ENCODE measurements at places on chromosomes 16 and 17.

DNA sequence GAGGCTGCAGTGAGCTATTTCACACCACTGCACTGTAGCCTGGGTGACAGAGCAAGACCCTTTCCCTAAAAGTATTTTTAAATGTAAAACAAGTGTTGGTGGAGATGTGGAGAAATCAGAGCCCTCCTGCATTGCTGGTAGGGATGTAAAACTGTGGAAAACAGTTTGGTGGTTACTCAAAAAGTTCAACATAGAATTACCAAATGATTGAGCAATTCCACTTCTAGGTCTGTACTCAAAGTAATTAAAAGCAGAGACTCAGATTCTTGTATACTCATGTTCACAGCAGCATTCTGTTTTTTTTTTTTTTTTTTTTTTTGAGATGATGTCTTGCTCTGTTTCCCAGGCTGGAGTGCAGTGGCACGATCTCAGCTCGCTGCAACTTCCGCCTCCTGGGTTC, 141.8 kb downstream of the PITPNC1 start:
- H3K4me3 ChIP-seq, result no peak overlapping the region
- no peaks in the 10 kb centered on the region for H3K27me3 ChIP-seq
- H3K36me3 ChIP-seq, result no peaks in the 10 kb centered on the region
- no peak for DNase-seq
- no peaks in the 10 kb centered on the region for H3K4me1 ChIP-seq
- no peak overlapping the region for H3K27ac ChIP-seq

GRCh38 chr17:32731556-32732295, 145.2 kb downstream of the MYO1D start:
- DNase-seq, result no peak
- H3K36me3 ChIP-seq, result no peaks in the 10 kb centered on the region
- no peaks in the 10 kb centered on the region for H3K4me1 ChIP-seq
- no peak overlapping the region for H3K27ac ChIP-seq

GRCh38 chr17:76822184-76822778, 45.9 kb upstream of the MGAT5B start:
- H3K27me3 ChIP-seq, result no peaks in the 10 kb centered on the region
- H3K27ac ChIP-seq, result no peak overlapping the region
- DNase-seq, result no peak
- H3K4me1 ChIP-seq, result no peaks in the 10 kb centered on the region

GRCh38 chr17:37829592-37830123, 84.8 kb upstream of the HNF1B start:
- H3K27ac ChIP-seq, result no peak overlapping the region
- H3K4me1 ChIP-seq, result no peaks in the 10 kb centered on the region
- no peak overlapping the region for H3K4me3 ChIP-seq
- no peak for DNase-seq
- no peaks in the 10 kb centered on the region for H3K27me3 ChIP-seq

DNA sequence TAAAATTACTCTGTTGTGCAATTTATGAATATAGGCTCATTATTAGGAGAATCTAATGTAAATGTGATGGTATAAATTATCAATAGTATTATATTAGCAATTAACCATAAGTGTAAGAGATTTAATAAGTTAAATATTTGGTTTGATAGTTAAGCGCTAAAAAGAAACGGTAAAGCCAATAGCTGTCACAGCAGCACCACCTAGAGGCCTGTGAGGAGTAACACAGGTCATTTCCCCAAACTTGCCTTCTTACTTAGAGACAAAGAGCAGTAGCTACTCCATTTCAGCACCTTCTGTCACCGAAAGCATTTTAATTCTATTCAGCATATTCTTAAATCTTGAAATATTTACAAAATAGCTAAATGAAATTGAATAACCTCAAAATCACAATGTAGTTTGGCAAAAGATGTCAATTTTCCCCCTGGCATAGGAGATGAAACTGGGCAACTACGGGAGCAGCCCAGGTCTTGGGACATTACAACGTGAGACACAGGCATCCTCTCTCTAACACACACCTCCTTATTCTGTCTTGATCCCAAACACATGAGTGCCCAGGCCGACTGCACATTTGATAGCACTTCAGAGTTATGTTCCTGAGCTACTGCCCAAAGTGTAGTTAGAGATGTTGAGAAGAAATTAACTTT, 14.3 kb upstream of the DYNLRB2 start:
- H3K4me1 ChIP-seq, result no peaks in the 10 kb centered on the region
- H3K27me3 ChIP-seq, result no peaks in the 10 kb centered on the region
- H3K27ac ChIP-seq, result no peak overlapping the region
- no peak overlapping the region for H3K4me3 ChIP-seq
- peak; percentile 54 for DNase-seq

DNA sequence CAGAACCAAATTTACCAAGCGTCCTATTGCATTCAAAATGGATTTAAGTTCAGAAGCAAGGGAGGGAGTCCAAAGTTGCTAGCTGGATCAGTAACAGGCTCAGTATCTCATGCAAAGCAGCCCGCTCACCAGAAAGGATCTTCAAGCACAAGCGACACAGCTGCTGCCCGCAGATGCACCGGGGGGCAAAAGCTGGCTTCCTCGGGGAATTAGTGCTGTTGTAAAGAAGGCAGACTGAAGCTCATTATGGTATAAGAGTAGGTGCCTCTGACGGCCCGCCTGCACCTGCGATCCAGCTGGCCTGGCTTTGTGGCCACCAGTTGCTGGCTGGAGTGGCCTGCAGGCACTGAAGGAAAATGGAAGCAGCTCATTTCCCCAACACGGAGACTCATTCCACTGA, 128.4 kb upstream of the RCVRN start:
- H3K27me3 ChIP-seq, result no peaks in the 10 kb centered on the region
- H3K4me3 ChIP-seq, result no peak overlapping the region
- peak overlapping the region; percentile 17 for H3K27ac ChIP-seq
- H3K4me1 ChIP-seq, result no peaks in the 10 kb centered on the region

DNA sequence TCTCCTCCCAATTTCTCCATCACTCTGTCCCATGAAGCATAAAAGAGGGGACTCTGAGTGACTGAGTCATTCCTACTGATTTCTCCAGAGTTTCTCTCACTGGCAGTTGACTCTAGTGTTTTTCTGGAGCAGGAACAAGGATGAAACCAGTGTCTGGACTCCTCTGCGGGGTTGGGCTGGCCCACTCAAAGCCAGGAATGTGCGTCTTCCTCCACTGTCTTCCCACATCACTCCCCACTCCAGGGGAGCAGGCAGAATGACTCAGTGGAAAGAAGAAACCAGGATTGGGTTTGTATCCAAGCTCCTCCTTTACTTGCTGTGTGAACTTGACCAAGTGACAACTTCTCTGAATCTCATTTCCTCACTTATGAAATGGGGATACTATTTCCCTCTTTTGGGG, 497.5 kb upstream of the SALL1 start:
- H3K27ac ChIP-seq, result no peak overlapping the region
- H3K4me3 ChIP-seq, result no peak overlapping the region
- no peak for DNase-seq
- no peaks in the 10 kb centered on the region for H3K4me1 ChIP-seq

DNA sequence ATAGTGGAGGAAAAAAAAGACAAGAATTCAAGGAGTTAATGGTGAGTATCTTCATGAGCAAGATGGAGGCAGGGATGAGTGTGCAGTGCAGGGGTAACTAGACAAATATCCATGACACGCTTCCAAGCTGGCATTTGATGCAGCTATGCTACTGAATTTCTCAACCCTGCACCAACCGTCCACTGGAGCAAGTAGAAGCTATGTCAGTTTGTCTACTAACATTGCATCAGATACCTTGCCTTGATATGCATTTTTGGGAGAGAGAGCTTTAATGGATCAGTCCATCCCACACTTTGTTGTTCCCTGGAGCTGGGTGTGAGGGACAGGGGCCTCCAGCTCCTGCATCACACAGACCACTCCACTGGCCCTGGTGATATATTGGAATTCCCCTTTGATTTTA, 16.4 kb downstream of the CCL11 start:
- H3K36me3 ChIP-seq, result no peaks in the 10 kb centered on the region
- no peak for DNase-seq
- H3K27me3 ChIP-seq, result no peaks in the 10 kb centered on the region
- no peaks in the 10 kb centered on the region for H3K4me1 ChIP-seq

- H3K27me3 ChIP-seq, result no peaks in the 10 kb centered on the region
- no peaks in the 10 kb centered on the region for H3K36me3 ChIP-seq
- no peaks in the 10 kb centered on the region for H3K4me1 ChIP-seq
- no peak for DNase-seq
- H3K27ac ChIP-seq, result no peak overlapping the region
Observed at GRCh38 chr17:74645010-74645409, 21.5 kb upstream of the CD300E start.

DNA sequence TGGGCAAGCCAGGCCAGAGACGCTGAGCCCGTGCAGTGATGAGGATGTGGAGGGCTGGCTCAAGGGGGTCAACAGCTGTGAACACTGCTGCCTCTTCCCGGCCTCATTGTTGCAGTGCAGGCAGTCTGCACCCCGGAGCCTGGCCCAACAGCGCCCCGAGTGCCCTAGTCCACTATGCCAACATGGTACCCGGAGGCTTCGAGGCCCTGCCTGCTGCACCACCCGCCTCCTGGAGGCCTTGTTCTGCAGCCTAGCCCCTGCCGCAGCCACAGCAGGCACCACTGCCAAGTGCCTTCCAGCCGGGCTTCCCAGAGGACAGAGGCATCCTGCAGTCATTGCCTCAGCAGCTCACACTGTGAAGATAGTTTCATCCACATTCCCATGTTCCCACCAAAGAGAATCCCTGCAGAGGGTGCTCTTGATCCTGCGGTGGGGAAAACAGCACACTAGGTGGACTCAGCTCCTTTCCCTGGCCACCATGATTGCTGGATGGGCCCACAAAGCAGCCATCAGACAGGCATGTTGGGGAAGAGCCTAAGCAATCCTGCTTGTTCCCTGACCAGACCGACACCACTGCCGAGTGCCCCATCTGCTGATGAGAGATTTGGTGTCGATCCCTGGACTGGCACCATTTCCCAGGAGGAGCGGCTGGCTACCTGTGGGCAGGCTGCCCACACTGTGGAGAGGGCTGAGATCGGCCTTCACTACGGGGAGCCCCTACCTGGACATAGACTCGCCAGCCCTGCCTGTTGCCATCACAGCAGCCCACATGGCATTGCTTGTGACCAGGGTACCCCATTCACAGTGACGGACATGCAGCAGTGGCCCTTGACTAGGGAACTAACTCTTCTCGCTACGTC, 44.9 kb downstream of the USP22 start:
- H3K36me3 ChIP-seq, result peaks cover 9% of the 10 kb centered on the region
- DNase-seq, result no peak
- H3K4me1 ChIP-seq, result no peaks in the 10 kb centered on the region
- H3K27ac ChIP-seq, result no peak overlapping the region

DNA sequence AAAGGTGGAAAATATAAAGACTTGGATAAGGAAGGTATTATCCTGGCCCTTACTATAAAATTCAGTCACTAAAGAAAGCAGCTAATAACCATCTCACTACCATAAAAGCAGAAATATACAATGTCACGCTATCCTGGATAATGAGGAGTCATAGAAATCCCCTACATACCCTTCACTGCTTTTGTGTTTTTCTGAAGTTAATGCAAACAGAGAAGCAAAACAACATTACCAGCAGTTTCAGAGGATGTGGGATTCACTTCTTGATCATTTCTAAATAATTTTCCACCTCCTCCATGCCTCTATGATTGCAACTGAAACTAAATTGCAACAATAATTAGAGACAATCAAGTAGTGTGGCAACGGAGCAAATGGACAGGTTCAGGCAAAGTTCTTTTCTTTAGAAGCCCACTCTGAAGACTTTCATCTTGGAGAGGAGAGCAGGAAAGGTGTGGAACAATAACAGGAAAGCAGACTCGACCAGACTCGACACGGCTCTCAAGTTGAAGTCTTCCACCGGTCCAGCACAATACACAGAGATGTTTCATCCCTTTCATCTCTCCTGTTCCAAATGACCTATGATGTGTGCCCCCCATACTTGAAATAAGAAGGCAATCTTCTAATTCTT, 10.2 kb downstream of the CYTH1 start:
- peak overlapping the region; percentile 37 for H3K27ac ChIP-seq
- H3K27me3 ChIP-seq, result no peaks in the 10 kb centered on the region
- DNase-seq, result no peak

DNA sequence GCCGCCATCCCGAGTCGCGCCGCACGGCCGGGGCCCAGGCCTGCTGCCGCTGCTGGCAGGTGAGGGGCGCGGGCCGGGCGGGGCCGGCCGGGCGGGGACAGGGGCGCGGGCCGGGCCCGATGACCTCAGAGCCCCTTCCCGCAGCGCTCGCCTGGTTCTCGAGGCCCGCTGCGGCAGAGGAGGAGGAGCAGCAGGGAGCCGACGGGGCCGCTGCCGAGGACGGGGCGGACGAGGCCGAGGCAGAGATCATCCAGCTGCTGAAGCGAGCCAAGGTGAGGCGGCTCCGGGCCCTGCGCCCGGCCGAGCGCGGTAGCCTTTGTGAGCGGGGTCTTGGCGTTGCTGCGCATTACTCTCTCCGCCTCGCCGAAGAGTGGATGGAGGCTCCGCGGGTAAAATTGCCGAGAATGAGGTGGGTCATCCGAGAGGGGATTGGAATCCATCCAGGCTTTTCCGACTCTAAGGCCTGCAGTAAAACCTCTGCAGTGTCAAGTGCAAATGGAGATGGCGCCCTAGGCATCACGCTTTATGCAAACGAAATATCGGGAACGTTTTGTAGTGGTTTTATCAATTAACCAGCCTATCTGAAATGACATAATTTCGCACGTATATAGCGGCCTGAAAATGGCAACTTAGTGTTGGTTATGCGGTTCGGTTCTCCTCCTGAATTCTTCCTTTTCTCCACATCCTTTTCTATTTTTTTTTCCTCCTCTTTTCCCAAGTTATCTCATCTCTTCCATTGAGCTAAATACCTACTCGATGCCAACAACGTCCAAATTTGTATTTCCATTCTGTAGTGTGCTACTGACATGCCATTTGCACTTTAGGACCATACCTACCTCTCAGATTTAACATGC, 577 bp downstream of the TTC19 start:
- H3K4me1 ChIP-seq, result peaks cover 10% of the 10 kb centered on the region
- H3K27me3 ChIP-seq, result no peaks in the 10 kb centered on the region
- no peak for DNase-seq
- peak overlapping the region; percentile 87 for H3K27ac ChIP-seq
- peak overlapping the region; percentile 78 for H3K4me3 ChIP-seq
- peaks cover 12% of the 10 kb centered on the region for H3K36me3 ChIP-seq

DNA sequence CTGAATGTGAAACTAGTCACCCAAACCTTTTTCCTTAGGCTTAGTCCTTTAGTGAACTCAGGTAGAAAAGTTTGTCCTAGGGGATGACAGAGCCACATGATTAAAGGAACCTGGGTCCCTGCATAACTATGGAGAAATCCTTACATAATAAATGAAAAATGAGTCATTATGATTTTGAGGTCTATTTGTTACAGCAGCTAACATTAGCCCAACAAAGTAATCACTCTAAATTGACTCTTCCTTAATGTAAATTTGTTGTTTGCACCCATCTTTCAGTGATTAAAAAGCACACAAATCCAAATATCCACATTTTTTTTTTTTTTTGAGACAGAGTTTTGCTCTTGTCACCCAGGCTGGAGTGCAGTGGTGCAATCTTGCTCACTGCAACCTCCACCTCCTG, 32.0 kb downstream of the OGFOD1 start:
- DNase-seq, result no peak
- no peak overlapping the region for H3K4me3 ChIP-seq
- H3K36me3 ChIP-seq, result peaks cover 4% of the 10 kb centered on the region
- H3K27ac ChIP-seq, result no peak overlapping the region
- no peaks in the 10 kb centered on the region for H3K4me1 ChIP-seq

Data from colonic mucosa (tissue), 4 donors.